ENCODE measurements at places on chromosomes 16 and 17.

- DNase-seq = no peak
Measured at GRCh38 chr17:27296428-27296979, 2.6 kb downstream of the WSB1 start.

- DNase-seq = peak; percentile 2
Measured at GRCh38 chr17:9386401-9386800, 189.2 kb downstream of the STX8 start.

- no peak for DNase-seq
Measured at GRCh38 chr16:53689636-53690035, 14.0 kb downstream of the RPGRIP1L start.

DNA sequence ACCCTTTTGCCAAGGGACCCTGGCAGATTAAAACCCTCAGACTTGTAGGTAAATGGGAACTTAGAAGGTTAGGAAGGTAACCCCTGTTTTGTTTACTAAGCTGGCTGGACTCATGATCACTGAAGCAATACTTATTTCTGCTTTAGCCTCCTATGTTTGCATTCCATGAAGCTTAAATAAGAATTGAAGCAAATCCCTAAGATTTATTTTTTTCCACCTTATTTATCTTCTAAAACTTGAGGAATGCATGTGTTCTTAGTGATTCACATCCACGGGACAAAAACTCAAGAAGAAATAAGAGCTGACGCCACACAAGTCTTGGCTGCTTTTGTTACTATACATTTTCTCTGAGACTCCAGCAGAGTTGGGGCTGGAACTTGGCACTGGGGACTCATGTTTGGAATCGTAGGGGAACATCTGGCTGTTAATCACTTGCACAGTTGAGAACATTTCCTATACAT lies 35.5 kb downstream of the CLUAP1 start:
- no peak for DNase-seq

DNA sequence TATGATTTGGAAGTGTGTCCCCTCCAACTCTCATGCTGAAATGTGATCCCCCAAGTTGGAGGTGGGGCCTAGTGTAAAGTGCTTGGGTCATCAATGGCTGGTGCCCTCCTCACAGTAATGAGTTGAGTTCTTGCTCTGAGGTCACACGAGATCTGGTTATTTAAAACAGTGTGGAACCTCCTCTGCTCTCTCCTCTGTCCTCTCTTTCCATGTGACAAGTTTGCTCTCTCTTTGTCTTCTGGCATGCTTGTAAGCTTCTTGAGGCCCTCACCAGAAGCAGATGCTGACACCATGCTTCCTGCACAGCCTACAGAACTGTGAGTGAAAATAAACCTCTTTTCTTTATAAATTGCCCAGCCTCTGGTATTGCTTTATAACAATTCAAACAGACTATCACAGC lies 19.9 kb downstream of the BRIP1 start:
- no peak for DNase-seq

DNA sequence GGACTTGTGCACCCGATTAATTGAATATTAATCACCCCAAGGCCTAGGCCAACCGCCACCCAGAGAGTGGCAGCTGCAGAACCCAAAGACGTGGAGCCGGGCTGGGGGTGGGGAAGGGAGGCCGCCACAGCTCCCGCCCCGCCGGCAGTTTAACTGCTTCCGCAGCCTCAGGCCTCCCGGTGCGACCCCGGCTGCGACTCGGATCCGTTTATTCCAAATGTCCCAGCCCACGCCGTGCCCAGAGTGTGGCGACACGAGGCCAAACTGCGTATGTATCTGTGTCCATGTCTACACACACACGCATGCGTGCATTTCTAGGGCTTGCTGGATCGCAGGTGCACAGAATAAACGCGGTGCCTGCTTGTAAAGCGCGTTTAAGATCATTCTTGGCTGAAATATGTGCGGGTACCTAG lies 802 bp upstream of the TOB1 start:
- peak; percentile 77 for DNase-seq

Data from Calu3 (cell line).